ENCODE measurements at places on chromosomes 4 and X.

DNA sequence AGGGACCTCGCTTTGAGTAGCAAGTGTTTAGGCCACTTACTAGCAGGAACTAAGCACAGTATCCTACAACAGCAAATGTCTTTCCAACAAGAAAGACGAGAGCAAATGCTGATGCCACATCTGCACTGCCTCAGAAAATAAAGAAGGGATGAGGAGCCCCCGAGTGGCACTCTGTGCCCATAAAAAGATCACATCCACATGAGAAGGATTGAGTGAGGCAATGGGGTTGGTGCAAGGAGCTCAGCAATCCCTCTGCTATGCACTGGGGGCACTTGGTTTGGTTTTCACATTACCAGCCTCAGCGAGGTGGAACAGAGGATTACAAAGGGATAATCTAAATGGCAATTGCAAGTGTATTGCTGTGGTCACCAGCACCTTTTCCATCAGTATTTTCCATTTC lies 252.8 kb upstream of the SLC7A11 start:
- no peak for DNase-seq

DNA sequence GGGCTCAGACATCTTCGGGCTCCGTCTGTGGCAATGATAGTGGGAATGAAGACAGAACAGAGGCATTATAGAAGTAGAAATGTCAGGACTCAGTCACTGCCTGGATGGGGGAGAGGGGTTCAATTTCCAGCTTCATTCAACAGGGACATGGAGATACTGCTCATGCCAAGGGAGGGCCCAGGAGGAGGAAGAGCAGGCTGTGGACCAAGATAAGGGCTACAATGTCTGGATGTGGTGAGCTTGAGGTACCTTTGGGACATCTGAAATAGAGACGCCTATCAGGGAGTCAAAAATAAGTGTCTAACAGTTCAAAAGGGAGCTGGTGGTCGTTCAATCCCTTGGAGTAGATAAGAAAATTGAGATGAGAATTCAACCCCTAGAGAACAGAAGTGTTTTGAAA lies 34.5 kb downstream of the ELF4 start:
- DNase-seq, result no peak

- no peak for DNase-seq
These were observed at the start of gene RAB33B for GRCh38 chr4:139454111-139455045. RAB33B (plus strand) TSS chr4:139454121; CDS start chr4:139454196, 75 bp downstream.

DNA sequence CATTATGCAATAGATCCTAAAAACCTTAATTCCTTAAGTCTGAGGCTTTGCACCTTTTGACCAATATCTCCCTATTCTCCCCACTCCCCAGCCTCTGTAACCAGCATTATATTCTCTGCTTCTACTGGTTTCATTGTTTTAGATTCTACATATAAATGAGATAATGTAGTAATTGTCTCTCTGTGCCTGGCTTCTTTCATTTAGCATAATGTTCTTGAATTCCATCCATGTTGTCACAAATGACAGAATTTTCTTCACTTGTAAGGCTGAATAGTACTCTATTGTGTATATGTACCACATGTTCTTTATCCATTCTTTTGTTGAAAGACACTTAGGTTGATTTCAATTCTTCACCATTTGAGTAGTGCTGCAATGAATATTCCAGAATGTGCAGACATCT lies 66.0 kb downstream of the MAGEC1 start:
- no peak for DNase-seq

DNA sequence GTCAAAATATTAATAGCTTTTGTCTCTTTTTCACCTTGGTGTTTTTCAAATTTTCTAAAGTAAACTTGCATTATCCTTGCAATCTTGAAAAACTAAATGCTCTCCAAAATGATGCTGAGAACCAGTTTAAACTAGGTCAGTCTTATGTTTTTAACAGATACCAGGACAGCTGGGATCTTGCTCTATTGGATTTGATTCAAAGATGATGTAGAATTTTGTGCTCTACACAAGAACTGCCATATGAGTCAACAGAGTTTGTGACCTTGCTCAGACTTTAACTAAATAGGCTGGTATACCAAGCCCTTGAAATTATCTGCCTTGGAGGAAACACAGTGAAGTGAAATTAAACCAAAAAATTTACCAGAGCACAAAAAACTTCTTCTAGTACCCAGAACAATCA lies 991.1 kb downstream of the STPG2 start:
- DNase-seq, result no peak

DNA sequence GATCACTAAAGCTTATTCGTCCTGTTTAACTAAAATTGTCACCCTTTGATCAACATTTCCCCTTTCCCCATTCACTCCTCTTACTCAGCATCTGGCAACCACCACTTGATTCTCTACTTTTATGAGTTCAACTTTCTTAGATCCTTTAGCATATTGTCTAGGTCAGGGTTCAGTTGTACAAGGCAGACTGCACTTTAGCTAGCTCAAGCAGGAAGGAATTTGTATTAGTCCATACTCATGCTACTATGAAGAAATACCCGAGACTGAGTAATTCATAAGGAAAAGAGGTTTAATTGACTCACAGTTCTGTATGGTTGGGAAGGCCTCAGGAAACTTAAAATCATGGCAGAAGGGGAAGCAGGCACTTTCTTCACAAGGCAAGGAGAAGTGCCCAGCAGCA lies 44.3 kb downstream of the TASL start:
- no peak for DNase-seq

Measured in CD4-positive, alpha-beta T cell (primary cell).